Left renal cortex interstitium (tissue), 4 donors: ENCODE measurements at places on chromosomes 1 and 21.

DNA sequence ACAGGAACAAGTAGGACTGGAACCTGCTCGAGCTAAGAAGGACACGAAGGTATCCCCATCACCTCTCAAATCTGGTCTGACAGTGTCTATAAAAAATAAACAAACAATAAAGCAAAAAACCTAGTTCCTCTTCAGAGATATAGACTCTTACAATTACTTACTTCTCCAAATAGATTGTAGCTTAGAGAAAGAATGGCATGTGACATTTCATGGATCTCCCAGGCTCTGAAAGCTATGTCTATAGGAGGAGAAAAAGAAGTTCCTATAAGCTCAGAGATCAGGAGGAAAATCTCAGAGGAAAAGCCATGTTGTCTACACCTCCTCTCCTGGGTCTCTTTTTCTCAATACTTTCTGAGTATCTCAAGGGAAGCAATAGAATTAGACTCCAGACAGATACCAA lies 12.3 kb upstream of the OR10J5 start:
- DNase-seq: no peak

DNA sequence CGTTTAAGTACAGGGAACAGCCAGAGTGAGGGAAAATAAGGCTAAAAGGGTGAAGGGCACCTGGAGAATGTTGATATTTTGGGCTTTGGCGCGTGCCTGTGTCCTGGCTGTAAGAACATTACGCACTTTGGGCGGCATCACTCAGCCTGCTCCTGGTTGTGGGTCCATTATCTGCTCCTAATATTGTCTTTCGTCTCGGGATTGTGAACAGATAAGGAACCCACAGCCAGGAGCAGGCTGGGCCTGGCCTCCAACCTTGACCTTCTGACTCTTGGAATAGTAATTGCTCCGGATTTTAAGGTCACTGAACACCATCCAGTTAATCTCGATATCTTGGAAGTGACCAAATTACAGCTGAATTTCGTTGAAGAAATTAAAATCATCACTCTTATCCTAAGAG lies 61.9 kb downstream of the TCP10L start:
- no peak for DNase-seq

DNA sequence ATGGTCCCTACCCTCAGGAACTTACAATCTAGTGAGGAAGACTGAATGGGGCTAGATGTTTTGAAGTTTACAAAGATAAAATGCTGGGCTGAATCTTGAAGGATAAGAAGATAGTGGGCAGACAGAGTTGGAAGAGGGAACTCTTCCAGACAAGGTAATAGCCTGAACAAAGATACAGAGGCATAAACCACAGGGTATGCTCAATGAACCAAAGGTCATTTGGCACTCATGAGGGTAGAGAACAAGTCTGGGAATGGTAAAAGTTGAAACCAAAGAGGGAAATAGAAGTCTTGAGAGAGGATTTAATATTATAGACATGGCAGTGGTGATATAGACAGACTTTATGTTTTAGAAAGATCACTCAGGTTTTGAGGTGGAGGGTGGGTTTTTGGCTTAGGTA lies 48.1 kb upstream of the ZSWIM5 start:
- no peak for DNase-seq

DNA sequence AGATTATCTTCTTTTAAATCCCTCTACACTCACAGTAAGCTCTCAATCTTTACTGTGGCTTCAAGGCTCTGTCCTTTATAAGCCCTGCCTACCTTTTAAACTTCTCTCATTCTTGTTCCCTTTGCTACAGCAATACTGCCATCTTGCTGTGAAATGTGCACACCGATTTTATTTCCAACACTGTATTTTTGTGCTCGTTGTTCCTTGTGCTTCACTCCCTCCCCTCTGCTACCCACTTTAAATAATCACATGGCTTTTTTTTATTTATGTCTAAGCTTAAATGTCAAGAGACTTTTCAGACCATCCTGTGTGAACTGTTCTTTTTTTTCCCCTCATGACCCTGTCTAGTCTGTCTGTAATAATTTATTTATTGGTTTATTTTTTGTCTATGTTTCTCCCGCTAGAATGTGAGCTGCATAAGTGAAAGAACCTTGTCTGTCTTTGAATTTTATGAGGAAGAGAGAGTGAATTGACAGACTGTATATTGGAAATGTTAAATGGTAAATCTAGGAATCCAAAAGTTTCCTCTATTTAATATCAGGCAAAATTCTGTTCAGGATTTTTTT lies 45.7 kb downstream of the ABCD3 start:
- DNase-seq: no peak

DNA sequence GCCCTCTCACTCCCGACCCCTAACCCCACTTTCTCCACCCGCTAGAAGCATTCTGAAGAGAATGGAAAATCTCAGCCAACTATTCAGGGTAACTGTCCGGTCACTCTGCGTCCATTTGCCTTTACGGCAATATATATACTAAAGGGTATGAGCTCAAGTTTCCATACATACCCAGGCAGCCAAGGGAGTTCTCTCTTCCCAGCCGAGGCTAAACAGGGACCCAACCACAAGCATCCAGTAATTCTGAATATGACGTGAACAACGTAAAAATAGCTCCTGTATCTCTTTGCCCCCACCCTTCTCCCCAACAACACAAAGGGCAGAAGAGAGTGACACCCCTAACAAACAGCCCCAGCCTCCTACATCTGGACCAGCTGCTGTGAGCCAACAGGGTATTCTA lies 67.7 kb downstream of the SSBP3 start:
- DNase-seq: no peak

- DNase-seq: no peak
Observed at GRCh38 chr1:218371927-218372672, 27.0 kb downstream of the TGFB2 start.

GRCh38 chr1:21468599-21468998 lies 28.7 kb downstream of the NBPF3 start:
- DNase-seq: no peak
